ENCODE measurements at places on chromosomes 4 and X. TPM values are rescaled to one million over a fixed set of nuclear protein-coding genes. Genes with fewer than 3 reads are reported as not detected.
A peak's percentile ranks its signal among the peaks of the same experiment; 100 is the strongest.

GRCh38 chr4:21628116-21628670, 320.4 kb downstream of the KCNIP4 start:
- no peak for DNase-seq

- DNase-seq: no peak
Measured at GRCh38 chr4:156906325-156906724, 65.3 kb downstream of the PDGFC start.

DNA sequence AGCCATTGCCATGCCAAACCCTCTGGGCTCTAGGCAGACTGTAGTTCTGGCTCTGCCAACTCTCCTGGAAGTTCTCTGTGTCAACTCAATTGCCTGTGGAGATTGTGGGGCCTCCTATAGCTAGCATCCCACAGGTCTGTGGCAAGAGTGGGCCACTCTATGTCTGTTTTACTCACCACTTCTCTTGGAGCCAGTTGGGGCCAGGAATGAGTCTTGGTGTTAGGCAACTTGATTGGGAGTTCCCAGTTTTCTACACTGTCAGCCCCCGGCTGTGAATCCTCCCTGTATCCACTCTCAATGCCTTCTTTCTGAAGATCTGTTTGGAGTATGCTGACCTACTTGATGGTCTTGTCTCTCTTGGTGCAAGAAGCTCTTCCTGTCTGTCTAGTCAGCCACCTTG, 48.2 kb upstream of the EPGN start:
- DNase-seq: no peak

DNA sequence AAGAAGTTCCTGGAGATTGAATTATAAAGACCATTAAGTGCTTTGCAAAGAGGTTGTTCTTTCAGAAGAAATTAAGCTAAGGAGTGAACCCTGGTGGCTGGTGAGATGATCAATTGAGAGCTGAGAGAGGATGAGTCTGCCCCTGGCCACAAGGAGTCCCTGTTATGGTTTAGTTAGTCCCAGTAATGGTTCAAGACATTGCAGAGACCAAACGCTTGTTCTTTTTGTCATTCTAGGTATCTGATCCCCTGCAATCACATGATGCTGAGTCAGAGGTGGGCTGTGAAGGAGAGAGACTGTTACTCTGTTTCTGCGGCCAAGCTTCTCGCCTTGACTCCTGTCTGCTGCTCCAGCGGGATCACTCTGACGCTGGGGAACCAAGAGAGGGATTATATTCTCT, 114.5 kb downstream of the GATB start:
- DNase-seq: no peak

GRCh38 chrX:31931225-31931624, 859.4 kb upstream of the FTHL17 start:
- no peak for DNase-seq

GRCh38 chr4:80074651-80075050, 1.6 kb upstream of the ANTXR2 start:
- DNase-seq: no peak

GRCh38 chr4:77349364-77349763, 192.4 kb downstream of the CCNG2 start:
- no peak for DNase-seq

DNA sequence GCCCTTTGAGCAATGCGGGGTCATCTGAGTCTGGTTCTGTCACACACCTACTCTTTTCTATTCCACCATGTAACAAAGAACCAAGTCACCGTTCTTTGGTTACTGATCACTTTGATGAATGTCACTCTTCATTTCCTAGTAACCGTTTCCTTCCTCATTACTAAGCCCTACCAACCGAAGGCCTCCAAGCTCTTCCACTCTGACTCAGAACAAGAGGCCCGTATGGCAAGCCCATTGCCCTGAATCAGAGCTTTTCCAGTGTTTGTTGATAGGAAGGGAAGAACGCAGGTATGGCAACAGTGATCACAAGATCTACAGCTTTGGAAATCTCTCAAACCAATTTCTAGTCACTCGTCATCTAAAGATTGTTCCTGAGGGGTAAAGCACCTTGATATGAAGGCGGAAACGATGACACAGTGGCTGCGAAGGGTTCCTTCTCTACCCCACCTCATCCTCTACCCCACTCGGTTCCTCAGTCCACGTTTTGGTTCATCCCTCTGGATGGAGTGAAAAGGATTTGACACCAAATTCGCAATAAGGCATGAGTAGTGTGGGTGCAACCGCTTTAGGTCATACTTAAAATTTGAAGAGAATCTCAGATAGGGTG, 28.0 kb upstream of the CD40LG start:
- no peak for DNase-seq

DNA sequence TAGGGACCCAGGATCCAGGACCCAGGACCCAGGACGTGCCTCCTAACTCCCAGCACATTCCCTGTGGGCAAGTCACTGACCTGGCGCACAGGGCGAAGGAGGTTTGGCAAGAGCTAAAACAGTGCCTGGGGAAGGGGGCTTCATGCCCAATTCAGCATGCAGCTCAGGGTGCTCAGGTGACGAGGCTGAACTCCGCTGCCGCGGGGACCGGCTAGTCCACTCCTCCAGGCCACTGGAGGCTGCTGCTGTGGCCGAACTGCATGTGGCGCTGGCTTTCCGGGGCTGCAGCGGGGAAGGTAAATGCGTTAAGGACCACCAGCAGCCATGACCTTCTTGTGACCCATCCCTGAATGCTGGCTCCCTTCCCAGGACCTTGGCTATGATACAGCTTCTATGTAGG, 4.9 kb upstream of the PIM2 start:
- peak; percentile 19 for DNase-seq

DNA sequence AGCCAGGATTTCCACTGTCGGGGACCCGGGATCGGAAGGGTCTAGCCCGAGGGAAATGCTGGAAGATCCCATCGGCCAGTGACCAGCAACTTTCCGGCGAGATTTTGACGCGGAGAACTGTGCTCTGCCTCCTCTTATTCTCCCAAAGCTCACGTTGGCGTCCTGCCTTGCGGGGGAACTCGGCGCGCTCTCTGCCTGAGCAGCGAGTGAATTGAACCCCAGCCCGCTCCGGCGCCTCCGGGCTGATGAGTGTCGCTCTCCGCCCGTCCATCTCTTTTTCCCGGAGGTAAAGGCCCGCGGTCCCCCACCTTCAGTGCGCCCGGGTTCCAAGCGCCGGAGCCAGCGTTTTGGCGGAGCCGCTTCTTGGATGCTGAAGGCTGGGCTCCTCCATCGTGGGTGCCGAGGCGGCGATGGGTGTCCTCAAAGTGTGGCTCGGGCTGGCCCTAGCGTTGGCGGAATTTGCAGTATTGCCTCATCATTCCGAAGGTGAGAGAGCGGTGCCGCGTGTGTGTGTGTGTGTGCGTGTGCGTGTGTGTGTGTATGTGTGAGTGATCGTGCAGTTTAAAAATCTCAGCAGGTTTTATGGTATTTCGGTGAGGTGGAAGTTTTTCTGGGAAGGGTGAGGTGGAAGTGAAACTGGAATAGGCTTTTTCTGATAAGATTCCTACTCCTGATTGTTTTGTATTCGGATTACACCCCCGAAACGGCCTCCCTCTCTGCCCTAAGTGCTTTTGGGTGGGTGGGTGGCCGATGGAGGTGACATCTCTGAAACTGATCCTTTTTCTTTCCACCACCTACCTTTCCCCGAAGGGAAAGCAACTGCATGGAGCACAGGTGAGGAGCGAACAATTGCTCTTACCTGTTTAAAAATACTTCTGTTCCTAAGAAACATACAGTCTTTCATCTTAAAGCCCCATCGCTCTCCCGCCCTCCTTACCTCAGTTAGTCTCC, 752 bp downstream of the FRAS1 start:
- DNase-seq: peak; percentile 55

GRCh38 chrX:133983974-133984845, 1.2 kb downstream of the GPC3 start:
- DNase-seq: no peak

- no peak for DNase-seq
Measured at GRCh38 chrX:123203772-123204171, 19.7 kb downstream of the GRIA3 start.

- no peak for DNase-seq
Measured at GRCh38 chr4:35347276-35347675, 897.0 kb downstream of the ARAP2 start.

Gene NR0B1
- total RNA-seq: not detected
